Stimulated activated CD4-positive, alpha-beta T cell treated with anti-CD3 and anti-CD28 coated beads, Interleukin-1b, Interleukin-23, amount 100 ng/mL, for 1 hour (primary cell): ENCODE measurements at places on chromosomes 6 and 20.

- DNase-seq: no peak
These were observed 20.4 kb downstream of the SIRPD start for GRCh38 chr20:1536893-1537730.

DNA sequence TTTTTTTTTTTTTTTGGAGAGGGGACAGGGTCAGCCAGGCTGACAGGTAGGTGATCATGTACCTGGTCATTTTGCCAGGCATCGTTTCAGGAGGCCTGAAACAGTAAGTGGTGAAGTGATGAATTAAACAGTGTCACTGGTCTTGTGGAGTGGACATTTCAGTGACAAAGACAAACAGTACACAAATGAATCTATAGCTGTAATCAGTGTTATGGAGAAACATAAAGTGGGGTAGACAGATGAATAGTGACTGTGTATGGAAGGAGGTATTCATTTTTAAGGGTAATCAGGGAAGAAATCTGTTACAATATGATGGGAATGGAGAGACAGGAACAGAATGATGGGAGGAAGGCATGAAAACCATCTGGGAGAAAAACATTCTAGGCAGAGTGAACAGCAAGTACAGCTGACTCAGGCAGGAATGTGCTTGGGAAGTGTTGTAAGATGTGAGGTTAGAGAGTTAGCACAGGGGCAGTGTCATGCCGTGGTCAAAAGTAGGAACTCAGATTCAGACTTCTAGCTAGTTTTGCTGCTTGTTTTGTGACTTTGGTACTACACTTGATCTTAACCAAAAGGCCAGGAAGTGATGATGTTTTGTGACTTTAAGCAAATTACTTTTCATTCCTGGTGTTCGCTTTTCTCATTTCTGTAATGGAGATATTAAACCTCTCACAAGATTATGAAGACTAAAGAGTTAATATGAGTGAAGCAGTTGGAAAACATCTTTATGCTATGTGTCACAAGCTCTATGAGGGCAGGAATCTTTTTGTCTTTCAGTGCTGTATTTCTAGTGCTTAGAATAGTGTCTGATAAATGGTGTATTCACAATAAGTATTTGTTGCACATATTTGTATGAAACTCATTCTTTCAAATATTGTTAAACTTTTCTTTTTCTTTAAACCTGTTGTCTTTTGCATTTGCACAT is 43.4 kb downstream of the QKI start:
- no peak for DNase-seq

GRCh38 chr6:35736253-35736894 is 458 bp upstream of the ARMC12 start:
- DNase-seq: peak; percentile 74

DNA sequence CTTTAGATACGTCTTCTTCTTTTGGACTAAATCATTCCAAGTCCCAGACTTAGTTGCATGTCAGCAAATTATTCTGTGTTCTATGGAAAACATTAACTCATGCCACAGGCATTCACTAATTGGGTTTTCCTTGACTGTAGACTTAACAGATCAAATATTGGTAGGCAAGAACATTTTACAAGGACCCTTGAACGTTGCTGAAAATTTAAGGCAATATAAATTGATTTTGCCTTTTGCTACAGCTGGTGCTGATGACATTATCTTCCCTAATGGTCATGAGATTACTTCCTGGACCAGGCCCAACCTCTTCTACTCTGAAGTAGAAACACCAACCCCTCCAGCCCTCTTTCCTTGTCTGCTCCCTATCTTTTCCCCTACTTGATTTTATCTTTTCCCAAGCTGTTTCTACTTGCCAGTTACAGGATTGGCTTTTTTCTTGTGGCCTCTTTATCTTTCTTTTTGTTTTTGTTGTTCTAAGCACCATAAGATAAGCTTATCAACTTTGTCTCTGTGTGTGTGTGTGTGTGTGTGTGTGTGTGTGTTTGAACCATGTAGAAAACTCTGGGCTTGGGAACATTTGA is 514.0 kb upstream of the SOX4 start:
- no peak for DNase-seq

GRCh38 chr6:22320750-22321149 is 23.9 kb upstream of the PRL start:
- no peak for DNase-seq

- DNase-seq: no peak
These were observed 19.3 kb downstream of the SIRT5 start for GRCh38 chr6:13593720-13594119.

DNA sequence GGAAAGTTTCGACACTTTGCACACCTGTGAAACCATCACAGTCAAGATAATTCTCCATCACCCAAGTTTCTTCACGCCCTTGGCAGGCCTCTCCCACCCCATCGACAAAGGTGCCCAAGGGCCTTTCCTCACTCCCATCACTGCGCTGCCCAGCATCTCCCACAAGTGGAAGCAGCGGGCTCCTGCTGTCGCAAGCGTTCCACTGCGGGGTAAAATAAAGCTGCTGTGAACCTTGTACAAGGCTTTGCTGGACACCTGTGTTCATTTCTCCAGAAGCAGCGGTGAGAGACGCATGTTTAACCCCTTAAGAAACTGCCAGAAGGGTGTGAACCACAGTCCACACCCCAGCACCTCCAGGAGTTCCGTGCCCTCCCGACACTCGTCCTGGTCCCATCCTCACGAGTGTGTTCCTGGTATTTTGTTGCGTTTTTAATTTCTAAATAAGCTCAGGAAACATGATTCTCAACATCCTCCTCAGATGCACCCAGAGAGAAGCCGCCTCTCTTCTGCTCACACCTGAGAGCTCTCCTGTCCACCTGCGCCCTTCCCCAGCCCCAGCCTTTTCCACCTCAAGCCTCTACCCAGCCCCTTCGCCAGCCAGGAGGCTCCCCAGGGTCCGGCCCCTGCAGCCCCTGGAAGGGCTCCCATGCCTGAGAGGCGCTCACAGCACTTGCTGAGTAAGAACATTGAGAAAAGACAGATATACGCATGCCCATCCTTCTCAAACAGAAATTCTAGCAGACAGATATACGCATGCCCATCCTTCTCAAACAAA is 97.5 kb downstream of the TAF4 start:
- DNase-seq: no peak

- no peak for DNase-seq
These were observed 2.4 kb downstream of the BAK1 start for GRCh38 chr6:33577718-33578117.

DNA sequence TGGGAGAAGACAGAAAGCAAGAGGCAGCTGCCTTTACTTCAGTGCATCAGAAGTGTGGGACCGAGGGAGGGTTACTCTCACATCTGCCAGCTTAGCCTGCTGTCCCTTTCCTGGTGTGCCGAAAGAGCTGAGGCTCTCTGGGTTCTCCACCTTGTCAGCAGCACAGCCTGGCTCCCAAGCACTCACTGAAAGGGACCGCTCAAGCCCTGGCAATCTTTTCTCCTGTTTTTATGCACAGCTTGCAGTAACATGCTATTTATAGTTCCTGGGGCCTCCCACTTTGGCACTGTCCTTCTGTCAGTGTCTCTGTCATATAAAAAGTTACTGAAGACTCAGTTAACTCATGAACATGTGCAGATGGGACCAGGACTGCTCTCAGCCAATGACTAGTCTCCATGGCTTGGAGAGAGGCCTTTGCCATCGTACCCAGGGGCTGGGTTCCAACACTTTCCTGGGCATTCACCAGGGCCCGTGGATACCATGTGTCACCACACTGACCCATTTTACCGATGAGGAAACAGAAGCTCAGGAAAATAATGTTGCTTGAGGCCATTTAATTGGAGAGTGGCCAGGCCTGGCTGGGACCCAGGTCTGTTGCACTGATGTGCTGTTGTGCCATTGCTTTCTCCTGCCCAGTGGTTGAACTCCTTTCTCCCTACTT is 46.2 kb downstream of the PANK2 start:
- DNase-seq: no peak

GRCh38 chr6:2396042-2396657 is 150.7 kb upstream of the GMDS start:
- DNase-seq: no peak

GRCh38 chr6:1216488-1216974 is 95.4 kb upstream of the FOXQ1 start:
- no peak for DNase-seq

DNA sequence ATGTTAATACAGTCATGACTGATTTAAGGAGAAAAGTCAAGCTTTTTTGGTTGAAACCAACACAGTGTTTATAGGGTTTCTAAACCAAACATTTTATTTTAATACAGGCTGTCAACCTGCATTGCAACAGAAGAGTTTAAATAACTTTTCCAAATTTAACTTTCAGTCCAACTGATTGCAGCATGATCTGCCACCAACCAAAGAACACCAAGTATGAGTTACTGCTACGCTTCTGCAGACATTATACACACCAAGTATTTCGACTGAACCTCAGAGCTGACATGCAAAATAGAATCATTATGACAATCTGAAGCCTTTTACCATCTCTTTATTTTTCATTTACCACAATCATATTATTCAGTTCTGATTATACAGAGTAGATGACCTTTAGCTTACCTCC is 151.2 kb upstream of the DST start:
- DNase-seq: no peak

GRCh38 chr6:137892271-137892708 is 25.2 kb downstream of the TNFAIP3 start:
- no peak for DNase-seq

DNA sequence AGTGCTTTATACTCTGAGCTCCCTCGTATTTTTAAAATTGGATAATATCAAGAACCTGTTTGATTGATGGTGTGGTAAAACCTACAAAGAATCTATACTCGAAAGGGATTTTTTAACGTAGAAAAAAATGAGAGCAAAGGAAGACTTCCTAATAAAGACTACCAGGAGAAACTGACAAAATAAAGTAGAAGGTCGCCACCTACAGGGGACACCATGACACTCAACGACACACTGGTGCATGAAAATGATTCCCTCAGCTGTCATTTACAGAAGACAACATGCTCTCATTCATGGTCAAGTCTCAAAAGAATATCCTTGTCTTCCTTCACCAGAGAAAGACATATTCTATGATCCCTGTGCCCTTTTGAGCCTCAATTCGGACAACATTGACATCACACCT is 10.1 kb upstream of the NHSL1 start:
- peak; percentile 8 for DNase-seq

- DNase-seq: no peak
These were observed 222.0 kb downstream of the MAFB start for GRCh38 chr20:40467067-40467466.

- no peak for DNase-seq
These were observed 43.1 kb downstream of the GNAS start for GRCh38 chr20:58895448-58896180.

DNA sequence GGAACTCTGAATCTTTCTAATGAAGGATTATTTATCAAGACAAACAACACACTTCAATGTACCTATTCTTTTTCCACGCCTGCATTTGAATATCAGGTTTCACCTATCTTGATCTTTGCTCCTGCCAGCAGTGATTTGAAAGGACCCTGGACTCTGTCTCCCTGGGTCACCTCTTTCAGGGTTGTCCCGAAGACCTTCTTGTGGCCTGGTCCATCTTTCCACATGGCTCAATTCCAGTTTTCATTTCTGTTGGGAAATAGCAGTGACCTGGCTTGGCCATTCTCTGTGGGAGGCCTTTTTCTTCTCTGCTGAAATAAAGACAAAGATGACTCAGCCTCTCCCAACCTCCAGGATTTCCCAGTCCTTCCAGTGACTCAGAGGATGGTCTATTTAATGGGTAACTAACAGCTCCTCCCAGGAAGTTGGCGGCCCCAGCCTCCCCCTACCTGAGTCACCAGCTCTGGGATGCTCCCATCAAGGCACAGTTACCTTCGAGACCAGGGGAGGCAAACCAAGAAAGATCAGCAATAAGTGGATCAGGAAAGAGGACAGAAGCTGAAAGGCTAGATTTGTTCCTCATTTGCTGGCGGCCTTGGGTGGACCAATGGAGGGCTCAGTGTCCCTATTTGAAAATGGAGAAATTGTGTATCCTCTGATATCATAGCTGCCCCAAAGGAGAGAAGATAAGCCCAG is 120.2 kb upstream of the RNF24 start:
- no peak for DNase-seq

- DNase-seq: no peak
These were observed 96.2 kb downstream of the RPP40 start for GRCh38 chr6:4907602-4908001.

DNA sequence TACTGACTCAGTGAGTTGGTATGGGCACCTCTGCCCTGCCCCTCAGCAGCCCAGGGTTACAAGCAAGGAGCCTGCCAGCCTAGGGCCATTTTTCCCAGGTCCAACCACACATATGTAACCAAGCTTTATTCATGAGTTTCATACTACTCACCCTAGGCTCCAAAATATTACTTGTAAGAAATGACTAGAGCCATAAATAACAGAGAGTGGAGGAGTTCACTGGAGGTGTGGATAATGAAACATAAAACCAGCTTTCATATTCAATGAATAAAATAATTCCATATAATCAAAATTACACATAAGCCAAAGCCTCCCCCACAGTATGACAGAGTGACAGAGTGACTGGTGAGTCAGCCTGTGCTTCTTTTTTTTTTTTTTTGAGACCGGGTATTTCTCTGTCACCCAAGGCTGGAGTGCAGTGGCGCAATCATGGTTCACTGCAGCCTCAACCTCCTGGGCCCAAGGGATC is 229.8 kb upstream of the SASH1 start:
- no peak for DNase-seq

GRCh38 chr20:19562426-19562825 is 195.6 kb upstream of the RIN2 start:
- DNase-seq: no peak

DNA sequence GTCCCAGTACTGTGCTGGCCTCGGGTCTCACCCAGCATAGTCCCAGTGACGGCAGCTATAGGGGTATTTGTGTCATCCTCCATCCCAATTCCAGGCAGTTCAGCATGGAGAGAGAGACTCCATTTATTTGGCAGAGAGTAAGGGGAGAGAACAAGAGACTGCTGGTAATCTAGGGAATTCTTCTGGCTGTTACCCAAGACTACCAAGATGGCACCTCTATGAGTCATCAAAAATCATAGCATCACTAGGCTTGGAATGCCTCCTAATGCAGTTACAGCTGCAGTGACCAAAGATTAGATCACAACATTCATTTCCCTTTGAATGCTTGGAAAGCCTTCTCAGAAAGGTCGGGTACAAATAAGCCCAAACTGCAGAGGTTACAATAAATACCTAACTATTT is 660.4 kb upstream of the FLRT3 start:
- DNase-seq: no peak

GRCh38 chr20:6660441-6660840 is 107.0 kb upstream of the BMP2 start:
- DNase-seq: no peak

DNA sequence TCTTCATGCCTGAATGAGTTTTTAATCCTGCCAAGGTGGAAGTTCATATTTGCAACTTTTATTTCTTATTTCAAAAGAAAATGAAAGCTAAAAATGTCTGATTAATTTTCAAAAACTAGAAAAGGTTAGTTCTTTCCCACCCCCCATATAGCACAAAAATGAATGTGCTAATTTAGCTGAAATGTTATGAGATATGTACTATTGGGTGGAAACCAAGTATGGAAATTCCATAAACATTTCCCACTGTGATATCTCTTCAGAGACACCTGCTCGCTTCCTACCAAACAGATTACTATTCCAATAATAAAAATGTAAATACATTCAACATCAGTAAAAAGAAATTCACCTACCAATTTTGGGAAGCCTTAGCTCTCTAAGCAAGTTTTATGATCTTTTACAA is 678.6 kb upstream of the ID4 start:
- no peak for DNase-seq
